ENCODE measurements at places on chromosomes 7 and 10. TPM values are rescaled to one million over a fixed set of nuclear protein-coding genes. Genes with fewer than 3 reads are reported as not detected.

GRCh38 chr10:99595236-99595635, 25.0 kb downstream of the SLC25A28 start:
- no peak overlapping the region for H3K27ac ChIP-seq
- H3K27me3 ChIP-seq, result no peaks in the 10 kb centered on the region
- no peaks in the 10 kb centered on the region for H3K4me1 ChIP-seq
- no peak overlapping the region for H3K4me3 ChIP-seq
- no peak for DNase-seq
- no peaks in the 10 kb centered on the region for H3K36me3 ChIP-seq

GRCh38 chr10:5975641-5976473, 1.5 kb downstream of the IL15RA start:
- H3K4me3 ChIP-seq, result peak overlapping the region; percentile 79
- no peaks in the 10 kb centered on the region for H3K27me3 ChIP-seq
- no peaks in the 10 kb centered on the region for H3K4me1 ChIP-seq
- peak overlapping the region; percentile 98 for H3K27ac ChIP-seq

GRCh38 chr10:64115908-64116643, 594.9 kb downstream of the REEP3 start:
- no peak overlapping the region for H3K4me3 ChIP-seq
- no peaks in the 10 kb centered on the region for H3K27me3 ChIP-seq
- DNase-seq, result no peak

DNA sequence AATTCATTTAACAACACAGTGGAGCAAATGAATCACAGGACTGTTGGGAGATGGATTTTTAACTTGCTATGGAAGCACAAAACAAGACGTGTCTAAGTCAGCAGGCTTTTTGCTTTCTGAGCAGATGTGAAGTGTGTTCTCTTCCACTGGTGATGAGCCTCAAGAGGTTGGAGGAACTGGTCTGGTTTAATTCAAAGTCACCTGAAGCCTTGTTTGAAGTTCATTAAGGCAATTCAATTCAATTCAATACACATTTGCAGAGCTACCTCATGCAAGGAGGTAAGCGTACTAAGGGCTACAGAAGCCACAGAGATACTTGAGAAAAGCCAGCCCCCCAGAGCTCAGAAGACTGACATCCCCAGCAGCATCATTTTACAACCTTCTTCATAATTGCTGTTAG, 68.4 kb upstream of the PALS2 start:
- H3K27me3 ChIP-seq, result no peaks in the 10 kb centered on the region
- H3K4me1 ChIP-seq, result no peaks in the 10 kb centered on the region
- H3K27ac ChIP-seq, result no peak overlapping the region
- H3K4me3 ChIP-seq, result no peak overlapping the region

DNA sequence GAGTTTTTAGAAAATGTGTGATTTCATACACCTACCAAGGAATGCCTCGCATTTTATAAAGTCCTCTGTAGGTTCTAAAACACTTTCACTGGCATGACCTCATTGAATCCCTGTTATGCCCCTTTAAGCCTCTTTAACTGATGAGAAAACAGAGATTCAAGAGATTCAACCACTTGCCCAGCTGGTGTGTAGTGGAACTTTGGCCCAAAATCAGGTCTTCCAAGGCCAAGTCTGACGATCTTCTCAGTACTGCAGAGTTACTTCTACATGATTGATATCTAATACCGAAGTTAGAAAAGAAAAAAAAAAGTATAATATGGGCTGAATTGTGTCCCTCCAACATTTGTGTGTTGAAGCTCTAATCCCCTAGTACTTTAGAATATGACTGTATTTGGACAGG, 202.0 kb downstream of the WDR11 start:
- no peak overlapping the region for H3K27ac ChIP-seq
- H3K27me3 ChIP-seq, result no peaks in the 10 kb centered on the region
- no peaks in the 10 kb centered on the region for H3K36me3 ChIP-seq
- no peak overlapping the region for H3K4me3 ChIP-seq
- no peaks in the 10 kb centered on the region for H3K4me1 ChIP-seq

DNA sequence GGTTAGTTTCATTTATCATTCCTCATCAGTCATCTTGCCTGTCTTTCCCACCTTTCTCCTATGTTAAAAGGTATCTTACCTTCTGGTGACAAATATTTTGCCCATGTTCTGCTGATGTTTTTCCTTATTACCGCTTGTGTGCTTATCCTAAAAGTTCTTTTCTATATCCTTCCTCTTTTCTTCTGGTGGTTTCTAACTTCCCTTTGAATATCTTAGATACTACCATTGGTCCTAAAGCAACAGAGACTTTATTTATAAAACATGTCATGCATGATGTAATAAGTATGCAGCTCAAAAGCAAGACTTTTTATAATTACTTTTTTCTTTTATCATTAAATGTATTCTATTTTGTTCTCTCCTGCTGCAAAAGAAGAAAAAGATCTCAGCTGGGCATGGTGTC, 24.8 kb downstream of the TBC1D12 start:
- no peaks in the 10 kb centered on the region for H3K4me1 ChIP-seq
- H3K4me3 ChIP-seq, result no peak overlapping the region
- H3K27me3 ChIP-seq, result no peaks in the 10 kb centered on the region
- H3K36me3 ChIP-seq, result no peaks in the 10 kb centered on the region
- DNase-seq, result no peak

DNA sequence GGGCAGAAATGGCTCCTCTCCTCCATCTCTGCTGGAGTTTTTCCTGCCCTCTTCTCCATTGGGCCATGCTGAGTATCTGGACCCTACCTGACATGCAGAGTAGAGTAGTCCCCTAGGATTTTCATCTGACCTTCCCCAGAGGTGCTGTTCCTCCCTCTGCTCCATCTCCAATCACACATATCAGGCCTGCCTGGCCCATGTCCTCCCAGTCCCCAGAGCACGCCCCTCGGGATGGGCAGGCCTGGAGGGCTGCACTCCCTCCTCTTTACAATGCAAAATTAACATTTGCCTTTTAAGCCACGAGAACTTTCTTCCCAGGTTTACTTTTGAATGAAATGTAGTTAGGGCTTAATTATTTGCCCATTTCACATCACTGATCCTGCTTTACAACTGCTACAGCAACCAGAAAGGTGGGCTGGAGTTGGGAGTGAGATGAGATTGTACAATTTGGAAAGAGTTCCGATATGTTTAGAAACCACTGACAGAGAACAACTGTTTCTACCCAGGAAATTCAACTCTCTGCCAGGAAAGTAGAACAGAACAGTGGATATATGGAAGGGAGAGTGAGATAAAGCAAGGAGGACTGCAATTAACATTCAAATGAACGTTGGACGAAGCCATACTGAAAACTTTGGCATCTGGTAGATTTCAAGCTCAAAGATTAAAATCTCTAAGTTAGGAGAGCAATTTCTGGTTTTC, 184.0 kb upstream of the HABP2 start:
- H3K36me3 ChIP-seq, result no peaks in the 10 kb centered on the region
- no peak overlapping the region for H3K4me3 ChIP-seq
- no peak overlapping the region for H3K27ac ChIP-seq
- H3K4me1 ChIP-seq, result no peaks in the 10 kb centered on the region
- H3K27me3 ChIP-seq, result no peaks in the 10 kb centered on the region

GRCh38 chr7:2362385-2363088, 7.9 kb downstream of the EIF3B start:
- no peak overlapping the region for H3K4me3 ChIP-seq
- no peak overlapping the region for H3K27ac ChIP-seq
- no peaks in the 10 kb centered on the region for H3K27me3 ChIP-seq
- DNase-seq, result no peak

GRCh38 chr7:22109761-22110160, 164.1 kb upstream of the CDCA7L start:
- no peak overlapping the region for H3K4me3 ChIP-seq
- H3K4me1 ChIP-seq, result no peaks in the 10 kb centered on the region
- no peaks in the 10 kb centered on the region for H3K36me3 ChIP-seq
- H3K27me3 ChIP-seq, result no peaks in the 10 kb centered on the region
- no peak overlapping the region for H3K27ac ChIP-seq
- DNase-seq, result no peak

DNA sequence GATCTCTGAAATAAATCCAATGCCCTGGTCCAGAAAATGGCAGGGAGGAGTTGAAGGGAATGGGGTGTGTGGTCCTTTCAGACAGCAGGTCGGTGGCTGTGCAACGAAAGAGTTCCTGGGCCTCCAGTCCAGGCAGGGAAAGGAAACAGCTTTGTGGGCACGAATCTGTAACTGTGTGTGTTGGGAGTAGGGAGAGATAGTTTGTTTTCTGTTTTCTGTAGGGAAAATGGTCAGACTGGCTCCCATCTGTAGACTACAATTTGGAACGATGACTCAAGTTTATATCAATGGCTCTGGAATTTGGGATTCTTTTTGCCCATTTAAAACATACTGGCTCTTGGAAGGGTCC, 2.6 kb upstream of the HOXA9 start:
- no peaks in the 10 kb centered on the region for H3K36me3 ChIP-seq
- H3K27me3 ChIP-seq, result no peaks in the 10 kb centered on the region
- H3K4me3 ChIP-seq, result peak overlapping the region; percentile 58
- H3K27ac ChIP-seq, result peak overlapping the region; percentile 96

- no peaks in the 10 kb centered on the region for H3K27me3 ChIP-seq
- no peaks in the 10 kb centered on the region for H3K4me1 ChIP-seq
- DNase-seq, result no peak
- no peak overlapping the region for H3K4me3 ChIP-seq
- no peak overlapping the region for H3K27ac ChIP-seq
Measured at GRCh38 chr7:106731646-106732444, 70.9 kb upstream of the CCDC71L start.

GRCh38 chr10:98483658-98484057, 36.9 kb upstream of the HPS1 start:
- no peaks in the 10 kb centered on the region for H3K27me3 ChIP-seq
- H3K36me3 ChIP-seq, result no peaks in the 10 kb centered on the region
- DNase-seq, result no peak
- H3K27ac ChIP-seq, result no peak overlapping the region

GRCh38 chr7:106420736-106421135, 136.0 kb upstream of the NAMPT start:
- peaks cover 4% of the 10 kb centered on the region for H3K4me1 ChIP-seq
- no peaks in the 10 kb centered on the region for H3K36me3 ChIP-seq
- no peak overlapping the region for H3K4me3 ChIP-seq
- H3K27ac ChIP-seq, result peak overlapping the region; percentile 61

DNA sequence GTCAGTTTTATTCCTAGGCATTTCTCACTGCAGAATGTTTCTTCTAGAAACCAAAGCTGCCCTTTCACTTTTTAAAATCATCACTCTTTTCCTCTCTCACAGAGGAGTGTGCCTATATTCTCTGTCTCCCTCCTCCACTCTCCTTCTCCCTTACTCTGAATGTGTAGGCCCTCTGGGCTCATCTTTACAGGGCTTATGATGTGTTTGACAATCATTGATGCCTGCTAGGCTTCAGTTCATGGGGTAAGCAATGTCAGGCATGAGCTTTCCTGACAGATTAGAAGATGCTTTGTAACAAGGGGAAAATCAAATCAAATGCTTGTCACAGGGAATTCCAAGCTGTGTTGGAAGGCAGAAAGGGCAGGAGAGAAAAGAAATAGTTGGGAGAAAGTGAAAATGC, 742.9 kb downstream of the SORCS3 start:
- H3K27ac ChIP-seq, result no peak overlapping the region
- no peaks in the 10 kb centered on the region for H3K27me3 ChIP-seq
- H3K36me3 ChIP-seq, result no peaks in the 10 kb centered on the region
- no peaks in the 10 kb centered on the region for H3K4me1 ChIP-seq

DNA sequence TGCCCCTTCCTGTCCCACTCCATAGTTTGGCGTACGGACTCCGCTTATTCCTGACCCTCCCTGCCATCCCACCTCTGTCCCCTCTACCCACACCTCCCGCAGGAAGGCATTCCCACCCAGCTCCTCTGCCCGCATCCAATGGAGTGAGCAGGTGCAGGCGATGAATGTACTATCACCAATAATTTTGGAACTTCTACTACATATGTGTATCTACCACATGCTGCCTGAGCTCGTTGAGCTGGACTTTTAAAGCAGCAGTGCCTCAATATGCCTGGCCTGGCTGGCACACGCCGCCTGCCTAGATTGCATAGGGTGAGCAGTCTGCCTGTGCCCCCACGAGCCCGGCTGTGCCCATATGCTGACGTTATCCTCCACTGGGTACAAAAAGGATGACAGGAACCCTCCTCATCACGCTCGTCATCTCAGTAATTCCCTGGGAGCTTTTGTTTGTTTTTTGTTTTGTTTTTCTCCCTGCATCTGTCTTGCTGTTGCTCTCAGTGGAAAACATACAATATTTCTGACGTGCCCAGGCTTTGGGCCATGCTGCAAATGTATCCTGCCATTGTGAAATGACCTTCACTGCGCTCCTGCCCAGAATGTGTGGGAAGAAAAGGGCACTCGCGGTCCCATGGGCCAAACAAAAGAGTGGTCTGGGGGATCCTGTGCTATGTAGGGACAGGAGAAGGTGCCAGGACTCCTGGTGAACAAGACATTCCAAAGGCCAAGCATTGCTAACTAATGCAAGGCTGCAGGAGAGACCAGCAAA, 302.8 kb downstream of the PTPRN2 start:
- no peak overlapping the region for H3K27ac ChIP-seq
- no peaks in the 10 kb centered on the region for H3K36me3 ChIP-seq
- H3K4me1 ChIP-seq, result no peaks in the 10 kb centered on the region
- DNase-seq, result no peak
- H3K27me3 ChIP-seq, result no peaks in the 10 kb centered on the region

DNA sequence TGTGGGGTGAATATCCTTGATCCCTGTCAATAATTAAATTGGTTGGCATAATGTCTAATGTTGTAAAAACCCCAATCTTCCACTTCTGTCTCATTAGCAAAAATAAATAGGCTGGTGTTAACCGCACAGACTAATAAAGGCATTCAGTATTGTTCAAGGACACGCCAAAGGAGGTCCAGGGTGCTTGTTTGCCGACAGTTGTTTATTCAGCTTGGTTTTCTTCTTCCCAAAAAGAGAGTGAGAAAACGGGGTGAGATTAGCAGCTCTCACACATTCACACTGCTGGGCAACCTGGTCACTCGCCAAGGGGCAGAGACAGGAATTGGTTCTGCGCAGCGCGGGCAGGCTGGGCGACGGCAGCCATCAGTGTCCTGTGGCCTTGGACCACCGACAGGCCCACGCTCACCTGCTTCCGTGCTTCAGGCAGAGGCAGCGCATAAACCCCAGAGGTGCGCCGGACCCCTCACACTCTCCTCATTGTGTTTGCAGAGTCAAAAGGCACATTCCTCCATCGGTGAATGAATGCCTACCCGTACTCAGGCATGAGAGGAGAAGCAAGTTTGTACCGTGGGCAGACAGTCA, 26.2 kb upstream of the LMBR1 start:
- H3K4me1 ChIP-seq, result no peaks in the 10 kb centered on the region
- no peaks in the 10 kb centered on the region for H3K36me3 ChIP-seq
- H3K4me3 ChIP-seq, result no peak overlapping the region
- no peaks in the 10 kb centered on the region for H3K27me3 ChIP-seq
- no peak for DNase-seq
- H3K27ac ChIP-seq, result no peak overlapping the region

- no peaks in the 10 kb centered on the region for H3K4me1 ChIP-seq
- H3K27ac ChIP-seq, result no peak overlapping the region
- DNase-seq, result no peak
- no peak overlapping the region for H3K4me3 ChIP-seq
Measured at GRCh38 chr10:13505052-13505680, 23.6 kb downstream of the BEND7 start.

GRCh38 chr7:151658778-151659177, 139.1 kb upstream of the RHEB start:
- H3K27ac ChIP-seq, result no peak overlapping the region
- no peaks in the 10 kb centered on the region for H3K27me3 ChIP-seq
- no peaks in the 10 kb centered on the region for H3K4me1 ChIP-seq
- no peak for DNase-seq

The RADIL gene
- total RNA-seq, result 8.3 TPM

The CABCOCO1 gene
- 1.9 TPM for total RNA-seq

The FGL2 gene
- 20.9 TPM for total RNA-seq

The GDF2 gene
- total RNA-seq, result not detected

The AUTS2 gene
- total RNA-seq, result 58.2 TPM

The MRPS17 gene
- 4.4 TPM for total RNA-seq

The TMEM229A gene
- not detected for total RNA-seq

The FOXI2 gene
- total RNA-seq, result not detected

The TMEM72 gene
- total RNA-seq, result 0.69 TPM

The ANXA8 gene
- total RNA-seq, result 0.67 TPM

The CHST3 gene
- 38.2 TPM for total RNA-seq

The TSPAN12 gene
- total RNA-seq, result 3.1 TPM

The LRRC4 gene
- 0.77 TPM for total RNA-seq
